ENCODE measurements at places on chromosomes 16 and 17.

- no peak for DNase-seq
Measured at GRCh38 chr16:3171181-3171854, 16.7 kb upstream of the OR1F1 start.

GRCh38 chr16:55622930-55623561, 32.7 kb upstream of the SLC6A2 start:
- DNase-seq, result no peak

- no peak for DNase-seq
Measured at GRCh38 chr16:6674071-6674470, 658.6 kb upstream of the RBFOX1 start.

GRCh38 chr16:56841233-56841632, 23.8 kb upstream of the SLC12A3 start:
- DNase-seq, result no peak

DNA sequence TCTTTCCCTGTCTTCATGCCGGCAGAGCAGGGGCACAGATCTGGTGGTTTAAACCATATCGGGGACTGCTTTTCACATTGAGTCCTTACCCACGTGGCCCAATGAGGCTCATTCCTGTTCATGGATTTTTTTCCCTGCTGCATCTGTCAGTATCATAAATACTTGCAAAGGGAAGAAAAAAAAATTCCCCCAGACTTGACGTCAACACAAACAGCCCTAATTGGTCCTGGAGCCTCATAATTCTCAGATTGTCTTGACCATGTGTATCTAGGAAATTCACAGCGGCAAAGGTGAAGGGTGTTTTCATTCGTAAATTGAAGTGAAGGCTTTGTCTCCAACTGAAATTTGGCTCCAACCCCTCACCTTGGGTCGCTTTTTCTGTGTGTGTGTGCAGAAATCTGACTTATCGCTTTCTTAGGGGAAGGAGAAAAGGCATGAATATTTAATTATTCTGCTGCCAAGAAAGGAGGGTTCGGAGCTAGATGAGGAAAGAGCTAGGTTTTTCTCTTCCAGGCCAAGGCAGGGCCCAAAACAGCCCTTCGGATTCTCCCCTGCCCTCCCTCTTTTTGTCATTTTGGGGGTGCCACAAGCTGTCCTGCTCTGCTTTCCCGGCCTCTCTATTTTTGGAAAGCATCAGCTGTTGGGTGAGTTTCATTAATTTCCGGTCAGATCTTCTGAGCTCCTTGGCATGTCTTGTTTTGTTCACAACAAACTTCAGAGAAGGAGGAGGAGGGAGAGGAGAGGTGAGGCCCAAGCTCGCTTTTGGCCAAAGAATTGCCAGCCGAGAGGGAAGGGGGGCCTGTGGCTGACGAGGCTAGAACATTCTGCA, 17.8 kb upstream of the CIBAR2 start:
- no peak for DNase-seq

GRCh38 chr16:11976850-11977375, 379 bp downstream of the SNX29 start:
- DNase-seq, result no peak

DNA sequence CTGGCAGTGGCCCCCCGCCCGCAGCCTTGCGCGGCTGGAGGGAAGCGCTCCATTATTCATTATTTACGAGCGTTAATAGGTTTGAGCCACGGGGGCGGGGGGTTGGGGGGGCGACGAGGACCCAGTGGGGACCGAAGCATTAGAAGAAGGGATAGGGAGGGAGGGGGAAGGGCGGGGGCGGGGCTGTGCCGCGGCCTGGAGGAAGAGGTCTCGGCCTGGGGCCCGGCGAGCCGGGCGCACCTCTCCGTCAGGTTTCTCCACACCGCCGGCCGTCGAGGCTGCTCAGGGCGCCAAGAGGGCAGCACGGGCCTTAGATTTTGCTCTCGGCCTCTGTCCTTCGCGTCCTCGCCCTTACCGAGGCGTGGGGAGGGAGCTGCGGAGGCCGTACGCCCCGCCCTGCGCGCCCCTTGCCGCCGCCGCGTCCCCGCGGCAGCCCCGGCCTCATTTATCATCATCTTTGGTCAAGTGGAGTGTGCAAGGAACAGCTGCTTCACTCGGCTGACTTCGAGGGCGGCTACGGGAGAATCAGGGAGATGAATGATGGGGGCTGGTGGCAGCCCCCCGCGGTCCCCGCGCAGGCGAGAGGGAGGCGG, 54.2 kb downstream of the SREBF1 start:
- no peak for DNase-seq

GRCh38 chr16:79069633-79070032, 530.9 kb downstream of the MAF start:
- no peak for DNase-seq

DNA sequence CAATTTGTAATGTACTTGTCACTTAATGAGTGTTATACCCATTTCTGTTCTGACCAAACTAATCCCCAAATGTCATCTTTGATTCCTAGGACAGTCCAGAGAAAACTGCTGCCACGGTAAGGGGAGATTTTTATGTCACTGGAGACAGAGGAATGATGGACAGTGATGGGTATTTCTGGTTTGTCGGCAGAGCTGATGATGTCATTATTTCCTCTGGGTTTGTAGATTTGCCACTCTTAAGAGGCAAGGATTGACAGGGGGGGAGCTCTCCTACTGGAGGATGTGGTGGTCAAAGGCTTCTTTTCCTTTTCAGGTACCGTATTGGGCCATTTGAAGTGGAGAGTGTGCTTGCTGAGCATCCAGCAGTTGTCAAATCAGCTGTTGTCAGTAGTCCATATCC, 12.5 kb downstream of the THUMPD1 start:
- no peak for DNase-seq

GRCh38 chr16:55401046-55401445, 77.0 kb downstream of the IRX6 start:
- DNase-seq, result no peak

DNA sequence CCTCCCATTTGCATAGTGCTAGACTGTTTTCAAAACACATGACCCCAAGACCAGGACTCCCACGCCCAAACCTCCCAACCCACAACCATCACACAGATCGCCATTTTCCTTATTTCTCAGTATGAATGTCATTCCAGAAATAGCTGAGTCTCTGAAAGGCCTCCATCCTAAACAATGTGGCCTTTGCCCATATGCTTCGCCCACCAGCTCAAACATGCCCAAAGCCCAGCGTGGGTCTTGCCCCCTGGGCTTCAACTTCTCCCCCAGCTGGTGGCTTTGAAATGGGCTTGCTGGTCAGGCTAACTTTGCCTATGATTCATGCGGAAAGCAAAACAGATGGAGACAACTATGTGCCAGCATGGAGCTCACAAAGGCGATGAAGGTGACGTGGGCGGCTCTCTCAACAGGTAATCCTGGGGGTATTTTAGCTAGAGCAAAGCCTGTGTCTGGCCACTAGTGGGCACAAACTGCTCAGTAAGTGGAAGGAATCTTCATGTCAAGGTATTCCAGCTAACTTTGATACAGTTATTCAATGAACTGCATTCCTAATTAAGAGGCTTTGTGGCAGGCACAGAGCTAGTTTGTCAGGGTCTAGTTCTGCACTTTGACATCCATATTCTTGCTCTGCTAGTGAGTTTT, 17.1 kb downstream of the PMP22 start:
- no peak for DNase-seq

GRCh38 chr16:18013863-18014262, 322.7 kb downstream of the NPIPA8 start:
- no peak for DNase-seq

- DNase-seq, result no peak
Measured at GRCh38 chr16:84166796-84167695, 19.8 kb downstream of the TAF1C start.
